Stimulated activated CD8-positive, alpha-beta memory T cell treated with anti-CD3 and anti-CD28 coated beads, Interleukin-7, amount 100 ng/mL, for 48 hours (primary cell): ENCODE measurements at places on chromosomes 1 and 21.
A peak's percentile ranks its signal among the peaks of the same experiment; 100 is the strongest.

GRCh38 chr1:224447251-224447650 lies 12.7 kb upstream of the WDR26 start:
- no peak for DNase-seq

DNA sequence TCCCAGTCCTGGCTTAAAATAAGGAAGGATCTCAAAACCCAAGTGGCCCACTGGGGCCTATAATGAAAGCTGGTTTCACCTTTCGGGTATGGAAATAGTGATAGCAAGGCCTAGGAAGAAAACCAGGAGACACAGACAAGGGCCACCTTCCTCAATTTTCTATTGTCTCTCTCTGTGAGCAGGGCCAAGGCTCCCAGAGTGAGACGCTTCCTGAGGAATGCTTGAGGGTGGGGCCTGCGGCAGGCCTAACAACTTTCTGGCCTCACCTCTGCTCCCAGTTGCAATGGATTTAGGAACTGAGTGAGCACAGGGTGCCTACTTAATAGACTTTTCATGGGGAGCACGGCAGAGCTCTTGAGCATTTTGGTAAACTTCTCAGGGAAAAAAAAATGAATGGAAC lies 300.9 kb downstream of the ASTN1 start:
- no peak for DNase-seq

GRCh38 chr1:29878501-29878900 lies 642.2 kb downstream of the PTPRU start:
- no peak for DNase-seq

GRCh38 chr1:95561346-95561745 lies 327.3 kb downstream of the RWDD3 start:
- no peak for DNase-seq

GRCh38 chr1:92551916-92552315 lies 65.2 kb upstream of the GFI1 start:
- no peak for DNase-seq

- DNase-seq, result no peak
These were observed 33.3 kb upstream of the SUCO start for GRCh38 chr1:172499636-172500141.

- DNase-seq, result no peak
These were observed 2.4 kb downstream of the QSOX1 start for GRCh38 chr1:180157108-180157507.

DNA sequence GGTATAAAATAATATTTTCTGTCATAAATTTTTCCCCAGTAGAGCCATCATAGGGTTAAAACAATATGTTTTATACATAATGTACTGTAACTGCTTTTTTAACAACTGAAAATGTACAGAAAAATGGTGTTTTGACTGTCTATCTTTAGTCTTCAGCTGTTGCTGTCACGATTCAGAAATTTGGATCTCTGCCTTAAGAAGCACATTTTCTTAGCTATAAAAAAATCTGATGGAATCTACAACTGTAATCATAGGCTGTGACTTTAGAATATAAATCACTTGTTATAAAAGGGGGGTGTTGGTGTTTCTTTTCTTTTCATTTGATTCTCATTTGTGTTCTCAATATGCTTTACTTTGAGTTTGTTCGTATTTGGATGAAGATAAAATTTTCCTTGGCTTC lies 187.5 kb downstream of the PDE4B start:
- DNase-seq, result no peak

- peak; percentile 17 for DNase-seq
These were observed 93.0 kb upstream of the BMP8A start for GRCh38 chr1:39398278-39399021.

DNA sequence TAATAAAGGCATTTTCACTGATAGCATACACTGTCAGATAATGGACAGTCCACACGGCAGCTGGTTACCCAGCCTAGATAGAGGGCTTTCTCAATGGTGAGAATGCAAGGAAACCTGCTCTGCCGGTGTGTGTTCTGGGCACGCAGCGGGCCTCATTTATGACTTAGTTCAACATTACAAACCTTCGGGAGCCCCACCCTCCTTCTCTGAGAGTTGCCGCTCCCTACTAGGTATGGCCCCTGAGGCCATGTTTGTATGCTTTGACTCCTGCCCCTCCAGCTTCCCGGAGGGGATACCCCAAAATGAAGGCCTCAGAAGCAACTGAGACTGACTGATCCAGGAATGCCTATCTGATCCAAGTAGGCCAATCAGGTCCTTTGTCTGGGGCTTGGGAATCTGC lies 17.2 kb upstream of the FABP3 start:
- no peak for DNase-seq

DNA sequence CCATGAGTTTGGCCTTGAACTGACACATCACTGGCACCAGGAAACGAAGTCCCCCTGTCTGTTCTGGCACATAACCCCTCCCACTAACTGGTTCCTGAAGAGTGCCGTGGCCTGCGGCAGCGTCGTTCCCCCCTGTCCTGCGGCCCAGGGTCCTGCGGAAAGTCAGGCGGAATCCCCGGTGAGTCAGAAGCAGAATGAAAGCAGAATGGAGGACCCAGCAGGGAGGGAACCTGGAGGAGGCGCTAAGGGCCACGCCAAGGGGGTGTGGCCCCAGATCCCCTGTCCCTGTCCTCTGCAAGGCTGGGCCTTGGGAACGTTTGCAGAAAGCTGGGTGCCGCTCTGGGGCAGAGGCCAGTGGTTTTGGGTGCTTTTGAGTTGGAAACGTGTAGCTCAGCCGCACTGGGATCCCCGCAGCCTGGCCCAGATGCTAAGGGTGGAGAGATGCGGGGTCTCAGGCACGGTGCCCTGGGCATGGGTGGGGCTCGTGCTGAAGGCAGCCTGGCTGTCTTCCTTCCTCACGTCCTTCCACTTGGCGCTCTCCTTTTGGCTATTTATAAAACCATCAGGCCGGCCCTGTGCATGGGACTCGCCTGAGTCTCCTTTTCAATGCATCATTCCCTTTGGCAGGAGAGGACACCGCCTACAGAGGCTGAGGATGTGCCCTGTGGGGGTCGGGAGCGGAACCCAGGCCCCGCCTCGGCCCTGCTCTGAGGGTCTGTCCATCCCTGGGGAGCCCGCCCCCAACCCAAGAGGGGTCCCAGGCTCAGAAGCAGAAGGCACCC lies 36.2 kb downstream of the TP73 start:
- no peak for DNase-seq

GRCh38 chr21:32330784-32331311 lies 32.2 kb downstream of the MRAP start:
- no peak for DNase-seq
